ENCODE measurements at places on chromosomes 3 and 15. TPM values are rescaled to one million over a fixed set of nuclear protein-coding genes. Genes with fewer than 3 reads are reported as not detected.
A peak's percentile ranks its signal among the peaks of the same experiment; 100 is the strongest.

DNA sequence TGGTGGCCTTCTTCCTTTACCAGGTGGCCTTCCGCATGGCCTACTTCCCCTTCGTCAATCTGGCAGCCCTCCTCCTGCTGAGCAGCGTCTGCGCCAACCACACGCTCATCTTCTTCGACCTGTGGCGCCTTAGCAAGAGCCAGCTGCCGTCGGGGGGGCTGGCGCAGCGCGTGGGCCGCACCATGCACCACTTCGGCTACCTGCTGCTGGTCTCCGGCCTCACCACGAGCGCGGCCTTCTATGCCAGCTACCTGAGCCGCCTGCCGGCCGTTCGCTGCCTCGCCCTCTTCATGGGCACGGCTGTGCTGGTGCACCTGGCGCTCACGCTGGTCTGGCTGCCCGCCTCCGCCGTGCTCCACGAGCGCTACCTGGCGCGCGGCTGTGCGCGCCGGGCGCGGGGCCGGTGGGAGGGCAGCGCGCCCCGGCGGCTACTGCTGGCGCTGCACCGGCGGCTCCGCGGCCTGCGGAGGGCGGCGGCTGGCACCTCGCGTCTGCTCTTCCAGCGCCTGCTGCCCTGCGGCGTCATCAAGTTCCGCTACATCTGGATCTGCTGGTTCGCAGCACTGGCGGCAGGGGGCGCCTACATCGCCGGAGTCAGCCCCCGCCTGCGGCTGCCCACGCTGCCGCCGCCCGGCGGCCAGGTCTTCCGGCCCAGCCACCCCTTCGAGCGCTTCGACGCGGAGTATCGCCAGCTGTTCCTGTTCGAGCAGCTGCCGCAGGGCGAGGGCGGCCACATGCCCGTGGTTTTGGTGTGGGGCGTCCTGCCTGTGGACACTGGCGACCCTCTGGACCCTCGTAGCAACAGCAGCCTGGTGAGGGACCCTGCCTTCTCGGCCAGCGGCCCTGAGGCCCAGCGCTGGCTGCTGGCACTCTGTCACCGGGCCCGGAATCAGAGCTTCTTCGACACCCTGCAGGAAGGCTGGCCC, 9.9 kb downstream of the DISP2 start:
- DNase-seq = peak; percentile 79

DNA sequence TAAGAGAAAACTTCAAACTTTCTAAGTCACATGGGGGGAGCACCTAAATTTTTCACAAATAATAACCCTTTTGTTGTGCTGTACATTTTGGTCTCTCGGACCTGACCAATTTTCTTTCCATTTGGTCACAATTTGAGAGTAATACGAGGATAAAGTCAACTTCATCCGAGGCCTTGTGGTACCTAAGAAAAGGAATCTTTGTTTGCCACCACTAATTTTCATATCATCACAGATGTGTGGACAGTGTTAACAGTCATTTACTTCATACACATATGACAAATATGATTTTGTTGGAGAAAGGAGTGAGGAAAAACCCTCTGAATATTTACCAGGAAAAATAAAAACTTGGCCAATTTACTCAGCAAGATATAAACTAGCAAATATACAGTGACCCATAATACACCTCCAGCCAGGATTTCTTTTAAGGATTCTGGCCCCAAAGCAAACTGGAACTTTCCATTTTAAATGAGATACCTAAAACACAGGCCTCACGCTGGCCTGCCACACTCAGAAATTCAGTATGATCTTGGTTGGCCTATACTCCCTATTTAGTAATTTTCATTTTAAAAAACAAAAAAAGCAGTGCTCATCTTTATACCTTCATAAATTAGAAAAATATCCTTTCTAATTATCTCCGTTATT, 40.7 kb downstream of the VGLL4 start:
- DNase-seq = no peak

ASB14 gene
- total RNA-seq = 0.80 TPM

- peak; percentile 15 for DNase-seq
Measured at GRCh38 chr3:156751461-156752025, 74.6 kb upstream of the LEKR1 start.

SLC15A2 gene
- 1.5 TPM for total RNA-seq

GRCh38 chr3:16462679-16463078, 50.8 kb downstream of the RFTN1 start:
- no peak for DNase-seq

DNA sequence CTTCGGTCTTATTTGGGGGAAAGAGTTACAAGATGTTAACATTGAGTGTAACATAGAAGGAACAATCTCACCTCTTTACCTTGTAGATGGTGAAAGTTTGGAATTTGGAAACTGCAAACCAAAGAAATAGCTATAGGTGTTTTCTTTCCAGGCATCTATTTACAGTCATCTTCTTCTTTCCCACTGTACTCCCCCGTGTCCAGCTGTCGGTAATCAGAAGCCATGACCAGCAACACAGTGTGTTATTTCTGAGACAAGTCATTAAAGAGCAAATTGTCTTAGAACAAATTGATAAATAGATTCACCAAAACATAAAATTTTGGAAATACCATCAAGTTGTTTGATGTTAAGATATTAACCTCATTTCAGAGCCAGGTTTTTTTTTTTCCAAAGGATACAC, 590.5 kb upstream of the NAALADL2 start:
- DNase-seq = no peak

DNA sequence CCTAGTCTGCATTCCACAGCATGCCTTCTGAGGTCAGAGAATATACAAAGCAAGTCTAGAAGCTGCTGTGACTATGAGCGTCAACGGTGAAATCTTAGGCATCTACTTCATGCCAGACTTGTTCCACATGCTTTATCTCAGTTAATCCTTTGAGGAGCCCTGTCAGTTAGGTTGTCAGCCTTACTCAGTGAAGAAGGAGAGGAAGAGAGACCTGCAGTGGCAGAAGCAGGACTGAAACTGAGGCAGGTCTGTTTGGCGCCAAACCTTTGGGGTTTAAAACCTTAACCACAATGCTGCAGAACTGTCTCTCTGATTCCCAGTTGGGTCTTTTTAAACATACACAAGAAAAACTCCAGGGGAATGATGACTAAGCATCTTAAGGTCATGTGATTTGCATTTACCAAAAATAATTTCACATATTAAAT, 139.0 kb upstream of the LIPC start:
- no peak for DNase-seq

DNA sequence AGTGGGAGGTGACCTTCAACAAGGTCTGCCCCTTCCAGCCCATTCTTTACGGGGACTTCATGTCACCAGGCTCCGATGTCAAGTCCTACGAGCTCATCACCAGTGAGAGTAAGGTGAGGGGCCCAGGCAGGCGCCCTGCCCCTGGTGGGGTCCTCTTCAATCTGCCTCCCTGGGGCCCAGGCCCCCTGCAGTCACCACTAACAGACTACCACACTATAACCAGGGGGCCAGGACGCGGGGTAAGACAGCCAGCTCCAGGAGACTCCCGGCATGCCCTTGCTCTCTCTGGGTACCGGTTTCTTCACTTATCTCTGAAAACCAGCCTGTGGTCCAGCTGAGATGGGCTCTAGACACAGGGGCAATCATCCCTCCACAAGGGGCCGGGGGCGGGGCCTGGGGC, 63.9 kb downstream of the DNAH1 start:
- no peak for DNase-seq

DNA sequence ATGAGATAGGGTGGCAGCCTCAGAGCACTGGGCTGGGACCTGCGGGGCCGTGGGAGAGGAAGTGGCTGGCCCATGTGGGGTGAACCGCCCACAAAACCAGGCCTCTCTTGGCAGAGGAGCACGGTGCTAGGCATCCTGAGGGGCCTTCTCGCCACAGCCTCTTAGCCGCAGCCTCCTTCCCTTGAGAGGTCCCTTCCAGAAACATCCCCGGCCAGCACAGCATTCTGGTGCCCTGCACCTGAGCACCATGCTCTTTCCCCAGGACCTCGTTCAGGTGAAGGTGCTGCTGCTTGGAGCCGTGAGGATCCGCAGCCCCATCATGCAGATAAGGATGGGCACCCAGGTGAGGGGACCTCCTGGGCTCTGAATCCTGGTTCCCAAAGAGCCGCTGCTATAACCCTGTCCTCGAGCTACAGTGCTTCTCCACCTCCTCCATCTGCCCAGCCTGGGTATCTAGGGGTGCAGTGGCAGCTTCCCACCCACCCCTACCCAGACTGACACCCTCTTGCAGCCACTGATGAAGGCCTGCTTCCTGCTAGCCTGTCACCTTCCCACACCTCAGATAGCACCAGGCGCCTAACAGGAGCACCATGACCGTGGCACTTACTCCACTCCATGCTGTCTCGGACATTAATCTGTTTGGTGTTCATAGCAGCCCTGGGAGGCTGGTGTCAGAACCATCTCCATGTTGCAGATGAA, 11.2 kb upstream of the TXNRD3 start:
- DNase-seq = no peak

- DNase-seq = no peak
Measured at GRCh38 chr15:49644364-49644794, 23.5 kb downstream of the DTWD1 start.

DNA sequence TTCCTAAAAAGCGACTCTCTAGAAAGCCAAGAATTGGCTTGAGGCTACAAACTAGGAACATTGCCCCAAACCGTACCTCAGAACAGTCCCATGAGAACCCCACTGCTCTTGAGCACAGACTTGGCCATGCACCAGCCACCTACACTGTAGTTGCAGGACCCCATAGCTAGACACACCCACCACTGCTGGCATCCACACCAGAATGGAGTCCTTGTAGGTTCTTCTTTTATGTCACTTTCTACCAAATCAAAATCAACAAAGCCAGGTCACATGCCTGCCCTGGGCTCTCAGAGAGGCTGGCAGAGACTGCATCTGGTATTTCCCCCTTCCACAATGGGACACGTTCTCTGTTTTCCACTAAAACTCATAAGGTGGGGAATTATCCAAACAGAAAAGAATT, 290.5 kb downstream of the SHOX2 start:
- no peak for DNase-seq

- DNase-seq = no peak
Measured at GRCh38 chr3:115100806-115101205, 46.3 kb downstream of the ZBTB20 start.

- DNase-seq = no peak
Measured at GRCh38 chr3:119293105-119293870, 895 bp upstream of the ARHGAP31 start.

PLOD2 gene
- total RNA-seq = 48.6 TPM

GRCh38 chr15:66651913-66652642, 50.0 kb upstream of the SMAD6 start:
- no peak for DNase-seq

- DNase-seq = no peak
Measured at GRCh38 chr3:194162070-194162678, 26.2 kb downstream of the HES1 start.

- no peak for DNase-seq
Measured at GRCh38 chr3:113769551-113769950, 22.7 kb downstream of the ATP6V1A start.

RARRES1 gene
- total RNA-seq = 11.1 TPM

FOXB1 gene
- not detected for total RNA-seq

DNA sequence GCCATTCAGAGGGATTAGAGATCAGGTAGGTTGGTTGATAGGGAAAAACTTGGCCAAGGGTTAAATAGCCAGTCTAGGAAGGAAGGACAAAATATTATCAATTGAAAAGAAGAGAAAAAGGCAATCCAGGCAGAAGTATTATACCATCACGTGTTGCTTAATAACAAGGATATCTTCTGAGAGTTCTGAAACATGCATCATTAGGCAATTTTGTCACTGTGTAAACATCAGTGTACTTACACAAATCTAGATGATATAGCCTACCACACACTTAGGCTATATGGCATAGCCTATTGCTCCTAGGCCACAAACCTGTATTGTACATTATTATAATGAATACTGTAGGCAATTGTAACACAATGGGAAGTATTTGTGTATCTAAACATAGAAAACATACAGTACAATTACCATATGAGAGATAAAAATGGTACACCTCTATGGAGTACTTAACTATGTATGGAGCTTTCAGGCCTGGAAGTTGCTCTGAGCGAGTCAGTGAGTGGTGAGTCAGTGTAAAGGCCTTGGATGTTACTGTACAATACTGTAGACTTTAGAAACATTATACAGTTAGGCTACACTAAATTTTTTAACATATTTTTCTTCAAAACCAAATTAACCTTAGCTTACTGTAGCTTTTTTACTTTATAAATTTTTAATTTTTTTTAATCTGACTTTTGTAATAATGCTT, 2.7 kb downstream of the TEX55 start:
- DNase-seq = no peak

DNA sequence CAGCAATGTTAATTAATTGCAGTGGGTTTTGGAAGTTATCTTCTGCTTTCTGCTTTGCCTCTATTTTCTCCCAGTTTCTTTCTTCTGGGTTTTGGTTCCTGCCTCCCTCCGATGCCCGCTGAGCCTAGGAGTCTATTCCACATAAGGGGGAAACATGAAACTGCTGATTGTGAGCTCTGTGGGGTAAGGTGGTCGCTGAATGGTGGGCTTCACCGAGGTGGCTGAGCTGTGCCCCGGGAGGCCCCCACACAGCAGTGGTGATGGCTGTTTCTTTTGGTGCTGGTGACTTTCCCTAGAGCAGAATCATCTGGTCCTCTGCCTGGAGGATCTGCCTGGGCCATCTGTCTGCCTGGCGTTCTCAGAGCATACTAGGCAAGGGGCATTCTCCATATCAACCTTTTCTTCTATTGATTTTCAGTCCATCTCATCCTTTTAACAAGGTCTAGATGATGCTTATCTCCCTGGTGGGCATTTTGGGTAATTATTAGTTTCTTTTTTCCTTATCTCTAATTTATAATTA, 68.8 kb upstream of the ATP2B2 start:
- no peak for DNase-seq

DNA sequence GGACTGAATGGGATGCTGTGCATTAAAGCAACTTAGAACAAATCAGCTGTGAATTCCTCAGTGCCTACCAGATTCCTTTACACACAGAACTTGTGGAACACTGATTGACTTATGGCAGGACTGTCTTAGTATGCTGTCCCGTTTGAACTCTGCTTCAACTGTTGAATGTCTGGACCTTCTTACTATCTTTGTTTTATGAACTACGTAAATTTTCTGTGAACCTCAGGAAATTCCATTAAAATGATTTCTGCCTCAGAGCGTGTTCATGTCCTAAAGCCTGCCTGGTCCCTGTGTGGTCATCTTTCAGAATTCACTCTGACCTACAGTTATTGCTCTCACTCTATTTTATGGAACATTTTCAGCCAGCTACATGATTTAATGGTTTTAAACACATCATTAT, 29.4 kb upstream of the FBN1 start:
- DNase-seq = no peak

ACP3 gene
- 1.2 TPM for total RNA-seq

OR4F15 gene
- total RNA-seq = not detected

GRCh38 chr15:52172869-52173268, 18.3 kb downstream of the GNB5 start:
- DNase-seq = no peak

GOLGA8F gene
- not detected for total RNA-seq

GRCh38 chr3:144585953-144586352, 614.3 kb downstream of the DIPK2A start:
- DNase-seq = no peak

- DNase-seq = no peak
Measured at GRCh38 chr3:171465763-171466162, 5.6 kb upstream of the TNIK start.

- DNase-seq = no peak
Measured at GRCh38 chr15:48527517-48527916, 118.0 kb downstream of the FBN1 start.

GRCh38 chr15:38010395-38010794, 76.0 kb downstream of the TMCO5A start:
- no peak for DNase-seq

TRAT1 gene
- 1.7 TPM for total RNA-seq

GRCh38 chr15:67531379-67531914, 10.5 kb downstream of the C15orf61 start:
- no peak for DNase-seq

GRCh38 chr15:66413579-66413978, 26.9 kb downstream of the MAP2K1 start:
- DNase-seq = no peak

CLDN16 gene
- not detected for total RNA-seq

- DNase-seq = no peak
Measured at GRCh38 chr15:62726461-62726860, 316.1 kb upstream of the TPM1 start.
